ENCODE measurements at places on chromosomes 2 and 18. TPM values are rescaled to one million over a fixed set of nuclear protein-coding genes. Genes with fewer than 3 reads are reported as not detected.

CSRNP3 gene
- 4.4 TPM for total RNA-seq

MAPK4 gene
- total RNA-seq = 8.9 TPM

EIF4E2 gene
- total RNA-seq = 37.0 TPM

TTN gene
- 8.4 TPM for total RNA-seq

DLX1 gene
- 0.17 TPM for total RNA-seq

CYRIA gene
- 13.3 TPM for total RNA-seq

GREB1L gene
- 14.5 TPM for total RNA-seq

TXNL4A gene
- 21.6 TPM for total RNA-seq

SULT1C4 gene
- 5.2 TPM for total RNA-seq

SLC4A3 gene
- 20.9 TPM for total RNA-seq

- DNase-seq = no peak
Measured at GRCh38 chr2:41990688-41991087, 57.1 kb upstream of the PKDCC start.

DNA sequence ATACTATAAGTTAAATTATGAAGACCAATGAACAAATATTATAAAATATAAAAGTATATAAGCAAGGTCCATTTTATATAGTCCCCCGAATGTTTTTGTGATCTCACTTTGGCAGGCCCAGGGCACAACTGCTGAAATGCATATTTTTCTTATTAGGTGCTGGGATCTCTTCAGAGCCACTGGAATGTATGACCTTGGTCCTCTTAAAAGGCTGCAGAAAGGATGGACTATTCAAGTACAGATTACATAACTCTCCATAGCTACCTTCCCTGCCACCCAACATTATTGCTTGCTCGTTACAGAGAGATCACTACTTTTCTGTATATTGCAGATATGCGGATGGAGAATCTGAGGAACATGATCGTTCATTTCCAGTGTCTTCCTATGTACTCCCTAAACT, 925.6 kb upstream of the CELF4 start:
- no peak for DNase-seq

DNA sequence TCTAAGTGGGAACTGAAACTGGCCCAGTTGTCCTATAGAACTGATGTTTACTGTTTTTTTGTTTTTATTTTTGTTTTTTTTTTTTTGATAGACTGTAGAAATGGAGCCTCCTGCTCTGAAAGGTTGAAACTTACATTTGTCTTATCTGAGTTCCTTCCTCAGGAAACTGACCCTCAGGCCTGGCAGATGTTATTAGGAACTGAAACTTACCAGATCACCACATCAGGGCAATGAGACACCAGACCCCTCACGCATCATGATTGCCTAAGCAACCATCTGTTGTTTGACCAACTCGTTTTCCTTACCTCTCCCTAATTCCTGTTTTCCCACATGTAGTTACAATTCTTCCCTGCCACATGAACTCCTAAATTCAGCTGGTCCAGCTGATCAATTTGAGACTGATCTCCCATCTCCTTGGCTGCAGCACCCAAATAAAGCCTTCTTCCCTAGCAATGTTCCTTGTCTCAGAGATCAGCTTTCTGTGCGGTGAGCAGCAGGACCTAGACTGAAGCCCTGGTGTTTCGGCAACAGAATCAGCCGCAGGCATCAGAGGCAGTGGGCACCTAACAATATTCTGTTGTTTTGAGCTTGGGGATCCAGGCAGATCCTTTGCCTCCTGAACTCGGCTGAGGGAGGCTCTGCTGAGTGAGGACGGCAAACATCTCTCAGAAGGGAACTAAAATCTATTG, 96.8 kb downstream of the MSH2 start:
- no peak for DNase-seq

GRCh38 chr2:8118940-8119781, 562.7 kb upstream of the ID2 start:
- no peak for DNase-seq

- no peak for DNase-seq
Measured at GRCh38 chr2:207601774-207602173, 23.4 kb downstream of the METTL21A start.

GRCh38 chr2:47999512-47999911, 93.2 kb upstream of the FBXO11 start:
- no peak for DNase-seq

DNA sequence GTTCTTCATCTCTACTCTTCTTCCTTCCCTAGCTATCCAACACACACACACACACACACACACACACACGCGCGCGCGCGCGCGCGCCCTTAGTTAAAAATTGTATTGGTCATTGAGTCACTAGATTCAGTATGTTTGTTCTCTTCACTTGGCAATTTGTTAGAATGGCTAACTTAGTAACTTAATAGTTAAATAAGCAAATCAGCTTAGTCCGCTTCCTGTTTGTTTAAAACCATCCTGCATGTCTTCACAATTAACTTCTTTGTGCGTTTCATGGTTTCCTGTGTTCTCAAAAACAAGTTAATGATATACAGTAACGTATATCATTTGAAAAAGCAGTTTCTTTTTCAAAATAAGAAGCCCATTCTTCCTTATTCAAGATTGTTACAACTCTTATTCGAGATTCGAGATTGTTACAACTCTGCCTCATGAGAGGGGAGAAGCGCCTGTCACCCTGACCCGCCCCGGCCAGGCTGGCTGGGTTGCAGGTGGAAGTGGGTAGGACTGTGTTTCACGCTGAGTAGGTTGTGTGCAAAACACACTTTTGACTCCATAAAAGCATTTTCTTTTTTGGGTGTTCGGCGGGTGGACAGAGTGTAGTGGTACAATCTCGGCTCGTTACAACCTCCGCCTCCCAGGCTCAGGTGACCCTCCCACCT, 9.5 kb upstream of the CNNM3 start:
- DNase-seq = no peak

DNA sequence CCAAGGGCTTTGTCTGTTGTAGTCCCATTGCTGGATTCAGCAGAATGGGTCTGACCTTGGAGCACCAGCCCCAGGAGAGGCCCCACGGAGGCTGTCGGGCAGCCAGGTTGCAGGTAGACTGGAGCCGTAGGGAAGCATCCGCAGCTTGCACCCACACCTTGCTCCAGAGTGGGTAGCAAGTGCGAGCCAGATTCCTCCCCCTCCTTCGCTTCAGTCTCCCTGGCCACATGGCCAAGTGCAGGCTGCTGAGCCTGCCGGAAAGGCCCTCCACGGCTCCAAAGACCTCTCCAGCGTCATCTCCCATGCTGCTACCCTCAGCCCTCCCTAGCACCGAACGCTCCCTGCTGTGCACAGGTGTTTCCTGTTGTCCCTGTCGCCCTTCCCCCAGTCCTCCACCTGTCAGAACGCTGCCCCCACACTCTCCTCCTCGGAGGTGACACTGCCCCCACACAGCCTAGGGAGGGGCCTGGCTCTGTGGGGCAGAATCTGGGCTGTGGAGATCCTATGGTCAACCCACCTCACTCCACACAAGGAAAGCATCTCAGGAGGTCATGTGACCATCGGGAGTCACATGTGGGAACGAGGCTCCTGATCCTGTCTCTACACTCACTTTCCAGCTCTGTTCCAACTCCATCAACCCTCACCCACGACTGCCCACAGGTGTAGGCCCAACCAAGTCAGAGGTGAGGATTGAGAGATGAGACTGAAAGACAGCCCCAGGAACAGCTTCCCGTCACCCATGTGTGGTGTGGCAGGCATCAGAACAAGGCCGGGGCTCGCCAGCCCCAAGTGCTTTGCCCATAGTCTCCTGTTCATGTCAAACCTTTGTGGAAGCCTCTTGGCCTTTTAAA, 8.3 kb downstream of the KCNF1 start:
- no peak for DNase-seq

DNA sequence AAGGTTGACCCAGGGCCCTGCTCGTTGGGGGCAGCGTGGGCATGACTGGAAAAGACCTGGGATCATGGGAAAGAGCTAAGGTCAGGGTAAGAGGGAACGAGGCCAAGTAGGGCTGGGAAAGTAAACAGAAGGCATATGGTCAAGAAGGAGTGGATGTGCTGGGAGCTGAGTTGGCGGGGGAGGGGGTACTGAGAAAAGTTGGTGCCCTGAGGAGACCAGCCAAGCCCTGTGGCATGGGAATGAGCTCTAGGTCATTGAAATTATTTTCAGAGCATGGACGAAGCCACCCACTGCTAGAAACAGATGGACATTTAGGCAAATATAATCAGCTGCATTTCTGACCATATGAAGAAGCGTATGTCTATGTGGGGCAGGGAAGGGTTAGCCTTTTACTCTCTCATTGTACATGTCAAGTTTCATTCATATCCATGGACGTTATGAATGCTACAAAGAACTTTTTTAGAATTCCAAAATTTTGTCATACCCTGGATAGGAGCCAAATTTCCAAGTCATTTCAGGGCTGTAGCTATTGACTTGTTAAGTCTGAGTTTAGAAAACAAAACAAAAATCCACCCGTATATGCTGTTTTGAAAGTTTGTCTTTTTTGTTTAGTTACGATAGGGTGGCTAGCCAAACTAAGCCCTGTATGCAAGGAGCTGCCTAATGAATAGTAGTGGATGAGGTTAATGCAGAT, 19.1 kb downstream of the MAPRE2 start:
- DNase-seq = no peak

- no peak for DNase-seq
Measured at GRCh38 chr2:10289891-10290290, 12.8 kb upstream of the HPCAL1 start.

- no peak for DNase-seq
Measured at GRCh38 chr2:165897074-165897473, 56.5 kb downstream of the TTC21B start.

- DNase-seq = no peak
Measured at GRCh38 chr18:74498712-74499627, 2.8 kb downstream of the CNDP2 start.

GRCh38 chr2:75643980-75644379, 2.6 kb upstream of the MRPL19 start:
- no peak for DNase-seq

DNA sequence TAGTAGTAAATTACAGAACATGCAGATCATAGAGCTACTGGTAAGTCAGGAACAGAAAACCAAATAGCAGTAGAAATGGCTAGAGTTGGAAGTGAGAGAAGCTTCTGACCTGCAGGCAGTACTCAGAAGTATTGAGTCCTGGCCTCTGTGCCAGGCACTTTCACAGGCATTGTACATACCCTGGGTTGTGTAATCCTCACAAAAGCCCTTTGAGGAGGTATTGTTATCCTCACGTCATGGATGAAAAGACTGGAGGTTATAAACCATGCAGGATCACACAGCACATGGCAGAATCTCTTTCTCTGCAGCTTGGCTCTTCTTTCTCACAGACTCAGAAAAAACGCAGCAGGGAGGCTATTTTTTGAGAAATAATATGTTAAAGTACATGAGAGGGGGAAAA, 789.3 kb upstream of the FAM98A start:
- DNase-seq = no peak

DNA sequence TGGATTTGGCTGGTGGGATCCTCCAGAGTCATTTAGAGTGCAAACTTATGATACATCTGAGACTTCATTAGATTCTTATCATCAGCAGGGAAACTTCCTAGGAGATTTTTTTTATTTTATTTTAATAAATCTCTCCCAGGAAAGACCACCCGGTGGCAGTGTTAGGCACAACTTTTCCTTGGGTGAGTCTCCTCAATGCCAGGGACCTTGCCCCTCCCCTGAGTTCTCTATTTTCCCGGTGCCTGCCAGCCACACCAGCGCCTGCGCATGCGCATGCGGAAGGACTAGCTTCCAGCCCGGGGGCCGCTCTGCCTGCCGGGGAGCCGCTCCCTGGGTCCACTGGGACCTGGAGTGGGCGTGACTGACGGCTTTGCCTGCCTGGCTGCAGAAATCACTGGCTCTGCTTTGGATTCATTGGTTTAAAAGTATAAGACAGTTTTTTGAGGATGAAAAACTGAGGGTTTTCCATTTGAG, 86.6 kb downstream of the TMEM182 start:
- DNase-seq = no peak

DNA sequence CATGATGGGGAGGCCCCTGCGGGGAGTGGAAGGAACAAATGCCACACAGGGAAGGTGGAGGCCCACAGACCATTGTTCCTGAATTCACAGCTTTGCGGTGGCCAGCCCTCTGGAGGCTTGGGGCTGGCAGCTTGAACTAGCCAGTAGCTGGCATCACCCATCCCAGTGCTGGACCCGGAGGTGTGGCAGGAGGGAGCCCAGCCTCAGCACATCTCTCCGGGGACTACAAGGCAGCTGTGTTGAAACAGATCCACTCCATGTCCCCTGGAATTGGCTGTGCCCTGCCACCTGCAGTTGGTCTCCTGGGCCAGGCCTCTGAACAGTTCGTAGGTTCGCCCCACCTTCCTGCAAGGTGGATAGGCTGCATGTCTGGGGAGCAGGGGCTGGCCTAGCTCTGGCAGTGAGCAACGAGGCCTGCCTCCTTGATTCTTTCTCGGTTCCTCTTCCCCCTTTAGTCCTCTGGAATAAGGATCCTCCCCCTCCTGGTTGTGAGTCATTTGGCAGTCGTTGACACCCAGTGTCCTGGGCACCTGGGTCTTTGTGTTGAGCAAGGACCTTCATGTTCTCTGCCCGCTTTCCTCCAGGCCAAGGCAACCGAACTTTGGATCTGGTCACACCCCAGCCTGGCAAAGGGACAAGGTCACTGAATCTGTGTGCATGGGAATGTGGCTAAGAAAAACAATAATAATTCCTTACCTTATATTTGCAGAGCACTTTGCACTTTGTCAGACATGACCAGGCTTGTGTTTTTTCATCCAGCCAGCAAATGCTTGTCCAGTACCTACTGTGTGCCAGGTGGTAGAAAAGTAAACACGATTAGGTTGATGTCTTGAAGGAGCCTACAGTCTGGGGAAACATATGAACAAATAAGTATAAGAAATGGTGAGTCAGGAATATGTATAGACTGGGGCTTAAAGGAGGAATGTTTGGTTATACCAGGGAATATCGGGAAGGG, 55.0 kb upstream of the MCFD2 start:
- no peak for DNase-seq
